ENCODE measurements at places on chromosomes 13 and 19. TPM values are rescaled to one million over a fixed set of nuclear protein-coding genes. Genes with fewer than 3 reads are reported as not detected.

DNA sequence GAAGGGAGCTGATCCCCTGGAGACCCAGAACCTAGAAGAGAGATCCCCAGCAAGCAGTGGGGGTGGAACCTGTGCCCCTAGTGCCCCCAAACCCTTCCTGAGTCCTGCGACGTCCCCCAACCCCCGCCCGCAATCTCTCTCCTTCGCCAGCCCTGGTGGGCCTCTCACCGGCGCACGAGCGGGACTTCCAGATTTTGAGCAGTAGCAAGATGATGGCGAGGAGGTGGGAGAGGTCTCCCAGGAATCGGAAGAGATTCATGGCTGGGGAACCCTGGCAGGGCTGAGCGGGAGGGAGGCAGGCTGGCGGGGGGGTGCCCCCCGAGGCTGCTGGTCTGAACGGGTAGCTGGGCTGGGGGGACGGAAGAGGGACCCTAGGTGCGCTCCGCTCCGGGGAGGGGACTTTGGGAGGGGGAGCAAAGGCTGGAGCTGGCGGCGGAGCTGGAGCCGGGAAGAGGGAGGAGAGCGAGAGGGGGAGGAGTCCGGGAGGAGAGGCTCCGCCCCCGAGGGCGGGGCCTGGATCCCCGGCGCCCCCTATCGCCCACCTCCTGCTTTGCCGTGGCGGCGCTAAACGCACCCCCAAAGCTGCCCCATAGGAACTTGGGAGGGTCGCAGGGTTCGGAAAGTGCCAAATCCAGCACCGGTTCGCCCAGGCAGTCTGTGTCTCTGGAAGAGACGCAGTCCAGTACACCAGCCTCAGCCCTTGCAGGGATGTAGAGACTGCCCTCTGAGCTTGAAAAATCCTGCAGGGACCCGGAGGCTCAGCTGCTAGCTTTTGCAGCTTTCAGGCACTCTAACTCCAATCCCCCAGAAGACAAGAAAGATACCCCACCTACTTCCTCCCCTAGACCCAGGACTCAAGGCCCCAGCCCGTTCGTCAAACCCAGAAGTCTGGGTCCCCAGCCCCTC is at the start of gene KDELR1:
Gene KDELR1 (minus strand): TSS at position 452 of the 906 bp plus-strand sequence. CDS start 193 bp downstream, at position 259.
- peak within 1 kb of the TSS; percentile 93 for H3K27ac ChIP-seq
- DNase-seq, result peak; percentile 89
- H3K27me3 ChIP-seq, result peaks cover 37% of the 10 kb centered on the region
- H3K4me3 ChIP-seq, result peak within 1 kb of the TSS; percentile 96
- no peaks in the 10 kb centered on the region for H3K4me1 ChIP-seq

DNA sequence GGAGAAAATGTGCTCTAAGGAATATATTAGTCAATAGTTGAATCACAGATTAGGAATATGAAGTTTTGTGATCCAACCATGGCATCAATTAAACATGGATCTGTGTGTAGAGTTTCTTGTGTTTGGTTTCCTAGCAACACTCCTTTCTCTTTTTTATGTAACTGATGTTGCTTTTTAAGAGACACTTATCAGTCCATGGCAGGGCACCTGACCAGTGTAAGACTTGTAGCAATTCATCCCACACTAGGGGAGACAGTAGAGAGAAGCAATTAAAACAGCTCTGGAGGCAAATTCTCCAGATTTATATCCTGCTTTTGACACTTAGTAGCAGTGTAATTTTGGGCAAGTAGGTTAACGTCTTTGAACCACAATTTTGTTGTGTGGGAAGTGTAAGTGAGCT is 1229.0 kb downstream of the PCDH9 start:
- H3K4me3 ChIP-seq, result no peak overlapping the region
- no peaks in the 10 kb centered on the region for H3K27me3 ChIP-seq
- no peaks in the 10 kb centered on the region for H3K36me3 ChIP-seq
- H3K27ac ChIP-seq, result no peak overlapping the region
- H3K4me1 ChIP-seq, result no peaks in the 10 kb centered on the region

DNA sequence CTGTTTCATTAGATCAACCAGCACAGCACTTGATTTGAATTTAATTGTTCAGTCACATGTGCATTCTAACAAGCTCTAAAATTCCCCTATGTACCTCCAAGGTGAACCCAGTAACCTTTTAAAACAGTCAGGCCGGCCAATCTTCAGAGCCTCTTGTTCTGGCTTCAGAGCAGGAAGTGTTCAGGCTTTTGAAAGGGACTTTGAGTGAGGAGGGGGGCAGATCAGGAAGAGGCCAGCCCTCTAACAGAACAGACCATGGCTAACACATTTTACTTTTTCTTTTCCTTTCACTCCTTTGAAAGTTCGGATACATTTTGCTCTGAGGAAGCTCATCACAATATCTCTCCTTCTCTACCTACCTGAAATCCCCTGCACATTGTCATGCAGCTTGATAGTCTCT is 390.3 kb downstream of the TBC1D4 start:
- H3K36me3 ChIP-seq, result no peaks in the 10 kb centered on the region
- H3K4me3 ChIP-seq, result no peak overlapping the region
- H3K4me1 ChIP-seq, result no peaks in the 10 kb centered on the region
- H3K27ac ChIP-seq, result no peak overlapping the region

DNA sequence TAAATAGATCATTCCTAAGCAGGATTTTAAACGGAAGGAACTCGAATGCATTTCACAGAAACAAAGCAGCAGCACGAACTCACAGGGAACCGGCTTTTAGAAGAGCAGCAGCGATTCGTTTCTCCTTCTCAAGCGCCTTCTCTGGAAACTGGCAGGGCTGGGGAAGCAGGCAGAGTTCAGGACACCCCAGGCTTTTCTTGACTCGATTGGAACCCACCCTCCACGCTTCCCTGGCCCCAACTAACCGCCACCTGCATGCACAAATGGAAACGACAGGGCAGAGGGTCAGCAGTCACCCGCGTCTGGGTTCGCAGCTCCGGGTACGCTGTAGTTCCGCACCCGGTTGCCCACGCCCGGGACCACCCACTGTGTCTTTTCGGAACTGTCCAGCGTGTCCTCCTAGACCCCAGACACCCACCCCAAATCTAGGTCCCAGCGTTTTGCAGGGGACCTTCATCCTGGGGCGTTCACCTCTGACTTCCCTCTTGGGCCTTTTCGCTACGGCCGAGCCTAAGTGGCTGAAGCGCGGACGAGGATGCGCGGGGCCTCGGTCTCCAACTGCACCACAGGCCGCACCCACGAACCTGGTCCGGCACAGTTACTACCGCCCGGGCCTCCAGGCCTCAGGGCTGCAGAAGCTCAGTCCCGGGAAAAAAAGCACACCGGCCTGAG is 500 bp downstream of the ZFP30 start:
- peaks cover 20% of the 10 kb centered on the region for H3K4me1 ChIP-seq
- H3K27me3 ChIP-seq, result no peaks in the 10 kb centered on the region
- DNase-seq, result peak; percentile 77
- peak overlapping the region; percentile 77 for H3K4me3 ChIP-seq
- no peaks in the 10 kb centered on the region for H3K36me3 ChIP-seq

DNA sequence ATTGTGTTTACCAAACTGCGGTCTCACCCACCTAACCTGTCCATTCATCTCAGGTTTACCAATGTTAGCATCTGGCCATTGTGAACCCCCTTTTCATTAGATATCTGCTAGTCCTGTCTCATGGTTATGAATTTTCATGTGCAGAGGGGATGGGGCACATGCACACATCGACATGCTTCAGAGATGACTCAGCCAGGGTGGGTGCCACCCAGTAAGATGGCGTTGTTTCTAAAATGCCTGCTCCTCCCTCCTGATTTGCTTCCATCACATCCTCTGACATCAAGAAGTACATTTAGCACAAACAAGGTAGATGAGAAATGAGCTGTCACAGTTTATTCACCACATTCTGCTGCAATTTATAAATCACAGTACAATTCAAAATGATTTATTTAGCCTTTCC is 51.3 kb downstream of the GPALPP1 start:
- no peak for DNase-seq
- no peak overlapping the region for H3K27ac ChIP-seq
- H3K4me3 ChIP-seq, result no peak overlapping the region
- H3K27me3 ChIP-seq, result no peaks in the 10 kb centered on the region
- no peaks in the 10 kb centered on the region for H3K4me1 ChIP-seq

GRCh38 chr13:25778808-25779305 is 273.0 kb downstream of the SHISA2 start:
- H3K4me3 ChIP-seq, result no peak overlapping the region
- no peaks in the 10 kb centered on the region for H3K36me3 ChIP-seq
- no peak for DNase-seq
- no peak overlapping the region for H3K27ac ChIP-seq
- no peaks in the 10 kb centered on the region for H3K27me3 ChIP-seq
- no peaks in the 10 kb centered on the region for H3K4me1 ChIP-seq

- no peaks in the 10 kb centered on the region for H3K27me3 ChIP-seq
- peaks cover 16% of the 10 kb centered on the region for H3K4me1 ChIP-seq
- no peak overlapping the region for H3K4me3 ChIP-seq
- H3K27ac ChIP-seq, result no peak overlapping the region
- DNase-seq, result no peak
- peaks cover 15% of the 10 kb centered on the region for H3K36me3 ChIP-seq
Observed at GRCh38 chr19:45774765-45775164, 5.7 kb upstream of the SIX5 start.

GRCh38 chr13:20428666-20429644 is 96.7 kb downstream of the CRYL1 start:
- H3K4me3 ChIP-seq, result no peak overlapping the region
- H3K27me3 ChIP-seq, result no peaks in the 10 kb centered on the region

GRCh38 chr13:56687131-56687530 is 453.6 kb upstream of the PRR20A start:
- no peak overlapping the region for H3K27ac ChIP-seq
- H3K4me1 ChIP-seq, result no peaks in the 10 kb centered on the region
- H3K36me3 ChIP-seq, result no peaks in the 10 kb centered on the region
- no peaks in the 10 kb centered on the region for H3K27me3 ChIP-seq
- no peak for DNase-seq

- H3K4me1 ChIP-seq, result peaks cover 37% of the 10 kb centered on the region
- H3K27ac ChIP-seq, result no peak overlapping the region
- H3K4me3 ChIP-seq, result no peak overlapping the region
- no peaks in the 10 kb centered on the region for H3K27me3 ChIP-seq
- no peak for DNase-seq
- peaks cover 14% of the 10 kb centered on the region for H3K36me3 ChIP-seq
Observed at GRCh38 chr19:2277138-2277537, 4.8 kb downstream of the PEAK3 start.

DNA sequence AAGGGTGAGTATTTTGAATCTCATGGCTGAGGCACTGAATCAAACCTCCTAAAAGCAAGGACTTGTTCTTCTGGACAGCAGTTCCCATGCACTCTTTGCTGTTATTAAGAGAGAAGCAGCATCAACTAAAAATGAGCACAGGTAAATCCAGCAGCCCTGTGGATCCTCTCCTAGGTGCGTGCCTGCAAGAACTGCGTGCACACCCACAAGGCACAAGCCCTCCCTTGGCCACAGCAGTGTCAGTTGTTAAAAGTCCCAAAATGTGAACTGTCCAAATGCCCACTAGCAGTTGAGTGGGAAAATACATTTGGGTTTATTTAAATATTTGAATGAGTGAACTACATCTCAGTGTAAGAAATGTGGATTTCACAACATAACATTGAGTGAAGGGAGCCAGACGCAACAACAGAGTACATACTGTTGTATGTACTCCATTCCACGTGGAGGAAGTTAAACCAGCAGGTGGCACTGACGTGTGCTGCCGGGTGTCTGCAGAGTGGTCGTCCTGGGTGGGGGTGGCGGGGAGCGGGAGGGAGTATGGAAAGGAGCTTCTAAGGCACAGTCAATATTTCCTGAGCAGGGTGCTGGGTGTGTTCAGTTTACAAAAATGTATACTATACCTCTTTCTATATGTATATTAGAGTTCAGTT is 266.4 kb downstream of the NALCN start:
- peaks cover 11% of the 10 kb centered on the region for H3K27me3 ChIP-seq
- H3K4me1 ChIP-seq, result no peaks in the 10 kb centered on the region
- no peak overlapping the region for H3K27ac ChIP-seq
- H3K4me3 ChIP-seq, result no peak overlapping the region
- DNase-seq, result no peak

DNA sequence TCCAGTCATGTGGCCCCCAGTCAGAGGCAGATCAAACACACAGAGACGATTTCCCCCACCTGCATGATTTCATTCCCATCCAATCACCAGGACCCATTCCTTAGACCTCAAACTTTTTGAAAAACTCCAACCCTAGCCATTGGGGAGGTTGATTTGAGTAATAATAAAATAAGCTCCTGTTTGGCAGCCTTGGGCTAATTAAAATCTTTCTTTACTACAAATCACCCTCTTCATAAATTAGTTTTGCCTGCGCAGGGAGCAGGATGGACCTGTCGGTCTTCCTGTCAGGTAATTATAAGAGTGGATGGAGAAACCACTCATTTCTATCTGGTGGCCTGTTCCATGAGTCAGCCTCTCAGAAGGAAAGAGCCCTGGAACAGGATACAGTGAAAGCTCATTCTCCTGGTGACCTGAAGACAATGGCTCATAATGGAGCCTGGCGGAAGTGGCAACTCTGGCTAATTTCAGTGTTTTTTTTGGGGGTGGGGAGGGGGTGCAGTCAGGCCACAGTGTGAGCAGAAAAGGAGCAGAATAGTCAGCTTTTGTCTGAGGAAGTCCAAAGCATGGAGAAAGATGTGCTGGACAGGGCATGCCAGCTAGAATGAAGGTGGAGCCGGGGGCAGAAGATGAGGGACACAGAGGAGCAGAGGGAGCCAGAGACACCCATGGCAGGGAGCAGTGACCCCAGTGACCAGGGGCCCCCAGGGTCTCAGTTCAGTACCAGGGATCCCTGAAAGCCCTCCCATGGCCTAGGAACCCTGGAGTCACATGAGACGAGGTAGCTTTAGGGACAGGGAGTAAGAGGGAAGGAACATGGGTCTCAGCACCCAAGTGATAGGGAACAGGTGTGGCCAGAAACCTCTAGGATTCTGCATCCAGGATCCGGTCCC is 31.8 kb upstream of the PSG9 start:
- H3K4me1 ChIP-seq, result no peaks in the 10 kb centered on the region
- no peak for DNase-seq
- no peak overlapping the region for H3K27ac ChIP-seq
- no peak overlapping the region for H3K4me3 ChIP-seq

DNA sequence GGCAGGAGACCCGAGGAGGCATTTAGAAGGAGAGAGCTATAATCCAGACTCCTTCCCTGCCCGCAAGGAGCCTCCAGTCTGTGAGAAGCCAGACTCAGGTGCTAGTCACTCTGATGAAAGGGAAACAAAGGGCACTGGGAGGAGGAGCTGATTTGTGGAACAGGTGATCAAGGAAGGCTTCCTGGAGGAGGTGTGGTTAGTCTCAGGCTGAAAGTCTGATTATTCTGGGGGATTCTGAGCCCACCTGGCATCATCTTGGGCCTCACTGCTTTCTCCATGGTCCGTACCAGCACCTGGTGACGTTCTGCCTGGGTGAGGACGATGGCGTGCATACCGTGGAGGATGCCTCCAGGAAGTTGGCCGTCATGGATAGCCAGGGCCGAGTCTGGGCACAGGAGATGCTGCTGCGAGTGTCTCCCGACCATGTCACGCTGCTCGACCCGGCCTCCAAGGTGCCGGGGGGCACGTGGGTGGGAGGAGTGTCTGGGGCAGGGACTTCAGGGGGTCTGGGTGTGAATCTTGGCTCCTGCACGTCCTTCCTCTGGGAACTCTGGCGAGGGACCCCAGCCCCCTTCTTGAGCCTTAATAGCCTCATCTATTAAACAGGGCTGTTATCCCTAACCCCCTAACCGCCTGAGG is 3.9 kb downstream of the EPS8L1 start:
- H3K36me3 ChIP-seq, result no peaks in the 10 kb centered on the region
- peaks cover 20% of the 10 kb centered on the region for H3K4me1 ChIP-seq
- H3K27ac ChIP-seq, result no peak overlapping the region
- DNase-seq, result no peak
- H3K4me3 ChIP-seq, result no peak overlapping the region

The EXOC3L2 gene
- total RNA-seq, result 11.9 TPM

The TEX29 gene
- 0.81 TPM for total RNA-seq

The NOVA2 gene
- total RNA-seq, result 21.2 TPM

The TEKTIP1 gene
- total RNA-seq, result 3.2 TPM

The PHLDB3 gene
- 9.1 TPM for total RNA-seq

The LYPD3 gene
- total RNA-seq, result 0.75 TPM

The SERPINE3 gene
- total RNA-seq, result not detected

The RASIP1 gene
- 54.5 TPM for total RNA-seq

The CGB1 gene
- total RNA-seq, result not detected
